Dermis blood vessel endothelial cell (primary cell): ENCODE measurements at places on chromosomes 11 and 22. TPM values are rescaled to one million over a fixed set of nuclear protein-coding genes. Genes with fewer than 3 reads are reported as not detected.

MS4A4A gene
- not detected in 2 replicates for total RNA-seq

TRIM51 gene
- not detected in 2 replicates for total RNA-seq

RTN4R gene
- total RNA-seq, result 0.68 and 2.7 TPM in 2 replicates

MB gene
- not detected in 2 replicates for total RNA-seq

KCNK4 gene
- total RNA-seq, result 0.17 TPM in 1 of 2 replicates, not detected in the other

GAL gene
- 0.17 and 0.74 TPM in 2 replicates for total RNA-seq

OR51G2 gene
- not detected in 2 replicates for total RNA-seq

MAPK11 gene
- 21.4 and 41.7 TPM in 2 replicates for total RNA-seq

RPS6KA4 gene
- 35.9 and 46.6 TPM in 2 replicates for total RNA-seq

OR52H1 gene
- not detected in 2 replicates for total RNA-seq

SERPING1 gene
- total RNA-seq, result 0.19 and 0.85 TPM in 2 replicates

GVQW3 gene
- total RNA-seq, result 0.65 and 0.68 TPM in 2 replicates

ACTN3 gene
- total RNA-seq, result under 0.01 and 0.14 TPM in 2 replicates

C22orf23 gene
- total RNA-seq, result 0.05 TPM in 1 of 2 replicates, not detected in the other

OR10D3 gene
- not detected in 2 replicates for total RNA-seq

CCDC116 gene
- 0.17 and 0.28 TPM in 2 replicates for total RNA-seq

CACNA1I gene
- total RNA-seq, result not detected in 2 replicates

FGF4 gene
- not detected in 2 replicates for total RNA-seq

PKNOX2 gene
- total RNA-seq, result not detected in 2 replicates

MMP27 gene
- not detected in 2 replicates for total RNA-seq

PNPLA5 gene
- not detected in 2 replicates for total RNA-seq

TTC36 gene
- 2.5 and 3.2 TPM in 2 replicates for total RNA-seq

TESMIN gene
- 2.4 and 6.0 TPM in 2 replicates for total RNA-seq

DEUP1 gene
- not detected in 2 replicates for total RNA-seq

TEX54 gene
- not detected in 2 replicates for total RNA-seq

STT3A gene
- total RNA-seq, result 158 and 204 TPM in 2 replicates

ASPHD2 gene
- 1.0 and 1.2 TPM in 2 replicates for total RNA-seq

EHF gene
- 0.05 and 0.17 TPM in 2 replicates for total RNA-seq

RBMXL2 gene
- not detected in 2 replicates for total RNA-seq
